ENCODE measurements at places on chromosomes 11 and 22.

DNA sequence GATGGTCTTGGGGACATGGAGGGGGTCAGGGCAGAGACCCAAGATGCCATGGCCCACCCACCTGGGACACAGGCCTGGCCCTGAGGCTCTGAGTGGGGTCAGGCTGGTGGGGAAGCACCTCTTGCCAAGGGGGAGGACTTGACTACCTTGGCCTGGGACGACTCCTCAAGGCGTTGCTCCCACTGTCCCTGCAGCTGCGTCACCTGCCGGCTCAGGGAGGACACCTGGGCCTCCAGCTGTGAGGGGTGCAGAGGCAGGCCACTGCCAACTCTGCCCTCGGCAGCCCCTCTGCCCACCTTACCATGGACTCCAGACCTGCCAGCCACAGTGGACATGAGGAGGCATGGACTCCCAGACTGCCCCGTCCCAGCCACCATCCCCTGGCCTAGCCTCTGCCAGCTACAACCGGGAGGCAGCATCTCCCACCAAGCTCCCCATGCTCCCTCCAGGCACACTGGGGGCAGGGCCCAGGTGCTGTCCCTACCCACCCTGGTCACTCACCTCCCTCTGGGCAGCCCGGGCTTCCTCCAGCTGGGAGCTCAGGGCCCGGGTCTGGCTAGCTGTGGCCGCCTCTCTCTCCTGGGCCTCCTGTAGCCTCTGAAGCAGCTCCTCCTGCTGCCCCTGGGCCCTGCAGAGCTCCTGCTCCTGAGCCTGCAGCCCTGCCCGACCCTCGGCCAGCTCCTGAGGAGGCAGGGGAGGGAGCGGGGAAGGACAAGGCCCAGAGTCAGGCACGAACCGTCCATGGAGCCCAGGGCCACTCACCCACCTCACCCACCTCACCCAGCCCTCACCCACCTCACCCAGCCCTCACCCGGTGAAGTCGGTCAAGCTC, 8.6 kb downstream of the CDC42BPG start:
- DNase-seq, result no peak

DNA sequence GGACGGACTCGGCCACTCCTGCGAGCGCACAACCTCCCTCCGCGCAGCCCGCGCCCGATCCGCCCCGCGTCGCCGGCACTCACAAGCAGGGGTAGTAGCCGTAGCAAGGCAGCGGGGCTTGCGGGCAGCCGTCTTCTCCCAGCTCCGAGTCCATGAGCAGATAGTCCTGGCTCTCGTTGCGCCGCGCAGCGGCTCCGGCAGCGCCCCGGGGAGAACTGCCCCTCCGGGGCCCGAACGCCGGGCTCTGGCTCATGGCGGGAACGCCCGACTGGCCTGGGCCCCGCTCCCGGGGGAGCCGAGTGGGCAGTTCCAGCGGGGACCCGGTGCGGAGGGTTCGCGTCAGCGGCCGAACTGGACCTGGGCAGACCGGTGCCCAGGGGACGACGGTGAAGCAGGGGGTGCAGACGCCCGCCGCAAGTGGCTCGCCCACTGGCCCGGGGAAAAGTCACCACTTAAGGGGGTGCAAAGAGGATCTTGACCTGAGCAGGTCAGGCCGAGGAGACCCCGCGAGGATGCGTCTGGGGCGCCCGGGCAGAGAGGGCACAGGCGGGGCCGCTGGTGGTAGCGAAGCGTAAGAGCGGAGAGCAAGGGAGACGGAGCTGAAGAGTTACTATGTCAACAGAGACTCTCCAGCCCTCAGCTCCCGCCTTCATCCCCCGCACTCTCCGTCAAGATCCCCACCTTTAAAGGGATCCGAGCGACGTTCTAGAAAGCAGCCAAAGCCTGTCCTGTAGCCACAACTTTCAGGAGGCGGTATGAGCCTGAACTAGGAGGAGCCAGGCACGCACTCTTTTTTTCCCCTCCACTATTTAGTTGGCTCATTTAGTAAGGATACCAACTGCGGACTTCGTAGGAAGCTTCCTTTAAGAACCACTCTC, at the start of gene TRPC6:
TRPC6 (minus strand) TSS at position 757 of the 878 bp plus-strand sequence; CDS start at position 253, 504 bp downstream.
- DNase-seq, result no peak

DNA sequence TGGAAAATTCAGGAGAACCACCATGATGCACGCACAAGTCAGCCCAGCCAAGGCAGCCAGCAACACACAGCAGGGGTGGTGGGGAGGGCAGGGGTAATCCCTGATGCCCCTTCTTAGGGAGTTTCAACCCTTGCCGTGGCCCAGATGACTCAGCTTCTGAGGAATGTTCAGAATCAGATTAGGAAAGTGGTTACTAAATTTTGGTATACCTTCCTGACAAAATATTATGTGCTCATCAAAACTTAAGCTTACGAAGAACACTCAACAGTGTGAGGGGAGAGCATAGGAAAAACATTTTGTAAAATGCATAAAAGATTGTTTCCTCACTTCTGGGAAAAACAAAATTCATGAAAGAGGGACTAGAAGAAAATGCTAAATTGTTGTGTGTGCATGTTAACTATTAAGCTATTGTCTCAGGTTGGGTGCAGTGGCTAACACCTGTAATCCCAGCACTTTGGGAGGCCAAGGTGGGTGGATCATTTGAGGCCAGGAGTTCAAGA, 32.1 kb downstream of the SERPIND1 start:
- DNase-seq, result no peak

- no peak for DNase-seq
Measured at GRCh38 chr11:121534131-121535093, 81.6 kb upstream of the SORL1-AS1 start.

- no peak for DNase-seq
Measured at GRCh38 chr11:5288108-5288905, 13.4 kb downstream of the OR51B4 start.

GRCh38 chr11:35079611-35080010, 59.4 kb upstream of the CD44 start:
- DNase-seq, result no peak

- DNase-seq, result no peak
Measured at GRCh38 chr22:44604455-44604854, 97.5 kb upstream of the PRR5 start.

DNA sequence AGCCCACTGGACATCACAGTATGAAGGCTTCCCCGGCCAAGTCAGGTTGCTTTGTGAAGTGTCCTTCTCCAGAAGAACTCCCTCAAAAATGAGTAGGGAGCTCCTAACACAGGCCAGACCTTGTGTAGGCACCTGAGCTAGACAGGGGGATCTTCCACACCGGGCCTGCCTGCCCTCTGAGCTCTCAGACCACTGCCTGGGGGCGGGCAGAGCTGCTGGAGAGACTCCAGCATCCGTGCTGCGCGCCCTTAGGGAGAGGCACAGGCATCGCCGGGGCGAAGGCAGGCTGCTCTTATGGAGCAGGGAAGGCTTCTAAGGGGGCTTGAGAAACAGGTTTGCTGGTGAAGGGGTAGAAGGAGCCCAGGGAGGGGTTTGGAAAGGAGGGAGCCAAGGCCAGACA, 4.4 kb downstream of the KCNJ5 start:
- no peak for DNase-seq

Measured in SK-N-DZ (cell line).